ENCODE measurements at places on chromosomes 3 and 15. TPM values are rescaled to one million over a fixed set of nuclear protein-coding genes. Genes with fewer than 3 reads are reported as not detected.

DNA sequence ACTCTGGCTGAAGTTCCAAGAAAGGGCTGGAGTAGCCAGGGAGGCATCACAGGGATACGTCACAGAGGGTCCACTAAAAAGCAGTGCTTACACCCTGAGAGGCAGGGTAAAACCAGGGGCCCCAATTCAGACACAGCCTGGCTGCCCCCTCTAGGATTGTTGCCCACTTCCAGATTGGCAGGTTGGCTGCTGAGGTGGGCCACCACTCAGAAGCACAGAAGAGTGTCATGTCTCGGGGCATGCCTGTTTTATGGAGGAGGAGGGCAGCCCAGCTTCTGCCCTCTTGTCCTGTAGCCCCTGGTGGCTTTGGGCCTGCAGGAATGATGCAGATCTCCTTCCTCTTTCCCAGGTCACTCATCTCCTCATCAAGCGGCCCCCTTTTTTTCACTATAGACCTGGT lies 24.0 kb downstream of the NOX5 start:
- DNase-seq = no peak

GRCh38 chr15:88365124-88365523 lies 102.1 kb downstream of the MRPL46 start:
- DNase-seq = no peak

CD80 gene
- polyA plus RNA-seq = not detected

DNA sequence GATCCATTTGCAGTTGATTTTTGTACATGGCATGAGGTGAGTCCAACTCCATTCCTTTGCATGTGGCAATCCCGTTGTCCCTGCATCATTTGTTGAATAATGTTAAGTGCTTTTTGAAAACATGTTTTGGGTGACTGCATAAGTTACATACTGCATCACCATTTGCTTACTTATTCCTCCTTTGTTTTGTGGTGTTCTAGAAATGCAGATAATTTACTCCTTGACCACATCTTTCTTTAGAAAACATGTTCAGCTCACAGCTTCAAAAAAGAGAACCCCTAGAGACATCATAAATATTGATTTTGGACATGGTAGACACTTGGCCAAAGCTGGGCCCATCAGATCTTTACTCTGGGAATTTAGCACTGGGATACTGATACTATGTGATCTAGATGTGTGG lies 135.3 kb upstream of the DAZL start:
- no peak for DNase-seq

Measured in foreskin keratinocyte (primary cell).